Activated CD4-positive, alpha-beta T cell treated with anti-CD3 and anti-CD28 coated beads for 36 hours (primary cell): ENCODE measurements at places on chromosomes 3 and 15. TPM values are rescaled to one million over a fixed set of nuclear protein-coding genes. Genes with fewer than 3 reads are reported as not detected.

DNA sequence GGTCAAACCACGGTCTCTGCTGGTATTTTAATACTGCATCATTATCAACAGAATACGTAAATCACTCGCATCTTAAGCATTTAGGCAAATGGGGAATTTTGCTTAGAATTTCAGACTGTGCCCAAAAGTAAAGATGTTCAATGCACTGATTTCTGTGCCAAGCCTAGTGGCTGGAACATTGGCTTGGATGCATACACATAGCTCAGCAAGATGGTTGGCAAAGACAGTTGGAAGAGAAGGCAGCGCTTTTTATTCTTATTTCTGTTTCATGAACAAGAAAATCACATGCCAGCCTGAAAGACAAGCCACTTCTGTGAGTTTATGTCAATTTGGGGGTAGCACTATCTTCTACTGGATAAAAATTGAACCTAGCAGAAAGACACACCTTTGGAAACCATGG is 15.1 kb downstream of the MECOM start:
- no peaks in the 10 kb centered on the region for H3K4me1 ChIP-seq
- no peaks in the 10 kb centered on the region for H3K36me3 ChIP-seq
- H3K27me3 ChIP-seq, result peaks cover 32% of the 10 kb centered on the region
- H3K4me3 ChIP-seq, result no peak overlapping the region
- DNase-seq, result no peak
- H3K27ac ChIP-seq, result no peak overlapping the region

GRCh38 chr15:24734396-24734795 is 58.8 kb downstream of the NPAP1 start:
- no peak overlapping the region for H3K27ac ChIP-seq
- no peak overlapping the region for H3K4me3 ChIP-seq
- DNase-seq, result no peak
- H3K27me3 ChIP-seq, result no peaks in the 10 kb centered on the region
- H3K4me1 ChIP-seq, result no peaks in the 10 kb centered on the region

DNA sequence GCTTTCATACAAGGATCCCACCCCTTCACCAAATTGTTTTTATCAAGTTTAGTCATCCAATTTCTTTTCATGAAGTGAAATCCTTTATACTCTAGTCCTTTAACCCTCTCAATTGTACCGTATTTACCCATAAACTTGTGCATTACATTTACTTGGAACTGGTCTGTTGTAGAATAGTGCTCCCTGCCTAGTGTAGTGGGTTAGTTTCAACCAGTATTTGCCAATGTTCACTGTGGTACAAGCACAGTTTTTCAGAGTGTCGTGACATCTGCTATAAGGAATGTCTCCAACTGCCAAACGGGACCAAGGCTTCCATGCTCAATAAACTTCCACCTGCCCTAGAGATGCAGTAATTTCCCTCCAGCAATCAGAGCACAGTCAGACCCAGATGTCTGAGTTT is 211.9 kb downstream of the KCNAB1 start:
- no peak overlapping the region for H3K27ac ChIP-seq
- DNase-seq, result no peak
- H3K4me3 ChIP-seq, result no peak overlapping the region
- no peaks in the 10 kb centered on the region for H3K4me1 ChIP-seq

DNA sequence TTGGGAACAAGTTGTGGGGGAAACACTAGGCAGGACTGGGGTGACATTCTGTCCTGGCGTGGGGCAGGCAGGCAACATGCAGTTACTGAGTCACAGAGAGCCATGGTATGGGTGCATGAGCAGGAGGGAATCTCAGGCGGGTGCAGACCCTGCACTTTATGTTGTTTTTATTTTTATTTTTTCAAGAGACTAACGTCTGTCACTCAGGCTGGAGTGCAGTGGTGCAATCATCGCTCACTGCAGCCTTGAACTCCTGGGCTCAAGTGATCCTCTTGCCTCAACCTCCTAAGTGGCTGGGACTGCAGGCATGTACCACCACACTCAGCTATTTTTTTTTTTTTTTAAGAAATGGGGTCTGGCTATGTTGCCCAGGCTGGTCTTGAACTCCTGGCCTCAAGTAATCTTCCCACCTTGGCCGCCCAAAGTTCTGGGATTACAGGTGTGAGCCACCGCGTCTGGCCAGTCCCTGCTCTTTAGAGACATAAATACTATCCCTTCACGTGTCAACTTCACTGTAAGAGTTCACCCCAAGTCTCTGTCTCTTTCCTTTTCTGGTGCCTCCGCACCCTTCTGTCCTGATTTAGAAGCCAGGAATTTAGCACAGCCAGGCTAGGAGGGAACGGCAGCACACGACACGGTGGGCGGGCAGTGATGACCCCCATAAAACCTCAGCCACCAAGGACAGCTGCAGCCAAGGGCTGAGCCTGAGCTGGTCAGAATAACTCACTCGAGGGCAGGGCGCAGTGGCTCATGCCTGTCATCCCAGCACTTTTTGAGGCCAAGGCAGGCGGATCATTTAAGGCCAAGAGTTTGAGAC is 72.8 kb upstream of the IQSEC1 start:
- H3K4me1 ChIP-seq, result peaks cover 5% of the 10 kb centered on the region
- no peak overlapping the region for H3K4me3 ChIP-seq
- H3K27ac ChIP-seq, result no peak overlapping the region

DNA sequence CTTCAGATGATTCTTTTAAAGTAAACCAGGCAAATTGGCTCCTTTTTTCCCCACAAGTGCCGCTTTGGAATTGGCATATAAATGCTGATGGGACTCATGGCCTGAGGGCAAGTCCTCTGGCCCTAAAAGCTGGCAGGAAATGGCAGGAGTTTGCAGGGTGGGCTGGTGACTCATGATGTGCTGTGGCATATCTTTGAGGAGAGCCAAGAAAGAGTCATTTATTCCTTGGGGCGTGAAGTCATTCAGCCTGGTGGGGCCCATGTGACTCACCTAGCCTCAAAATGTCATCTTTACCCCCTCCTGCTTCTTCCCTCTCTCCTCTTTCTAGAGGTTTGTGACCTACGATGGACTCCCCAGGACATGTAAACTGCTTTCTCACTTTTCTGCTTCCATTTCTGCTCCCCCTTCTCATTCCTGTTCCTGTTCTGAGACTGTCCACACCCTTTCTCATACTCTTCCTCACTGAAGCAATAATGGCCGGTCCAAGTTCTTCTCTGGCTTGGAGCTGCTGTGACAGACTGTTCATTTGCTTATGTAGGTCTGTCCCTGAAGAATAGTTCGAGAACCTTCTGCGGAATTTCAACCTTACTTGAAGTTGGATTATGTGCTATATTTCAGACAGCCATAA is 326.1 kb downstream of the SATB1 start:
- DNase-seq, result peak; percentile 82
- peaks cover 24% of the 10 kb centered on the region for H3K4me1 ChIP-seq
- H3K27ac ChIP-seq, result peak overlapping the region; percentile 83
- peaks cover 7% of the 10 kb centered on the region for H3K27me3 ChIP-seq
- H3K36me3 ChIP-seq, result peaks cover 9% of the 10 kb centered on the region

CLSTN2 gene
- not detected for total RNA-seq

GRAMD2A gene
- total RNA-seq, result 0.11 TPM

PROS1 gene
- 0.57 TPM for total RNA-seq

PIK3R4 gene
- total RNA-seq, result 27.3 TPM
